Stimulated activated CD4-positive, alpha-beta T cell treated with anti-CD3 and anti-CD28 coated beads, Interleukin-15, amount 100 ng/mL, for 48 hours (primary cell): ENCODE measurements at places on chromosomes 16 and 17.

DNA sequence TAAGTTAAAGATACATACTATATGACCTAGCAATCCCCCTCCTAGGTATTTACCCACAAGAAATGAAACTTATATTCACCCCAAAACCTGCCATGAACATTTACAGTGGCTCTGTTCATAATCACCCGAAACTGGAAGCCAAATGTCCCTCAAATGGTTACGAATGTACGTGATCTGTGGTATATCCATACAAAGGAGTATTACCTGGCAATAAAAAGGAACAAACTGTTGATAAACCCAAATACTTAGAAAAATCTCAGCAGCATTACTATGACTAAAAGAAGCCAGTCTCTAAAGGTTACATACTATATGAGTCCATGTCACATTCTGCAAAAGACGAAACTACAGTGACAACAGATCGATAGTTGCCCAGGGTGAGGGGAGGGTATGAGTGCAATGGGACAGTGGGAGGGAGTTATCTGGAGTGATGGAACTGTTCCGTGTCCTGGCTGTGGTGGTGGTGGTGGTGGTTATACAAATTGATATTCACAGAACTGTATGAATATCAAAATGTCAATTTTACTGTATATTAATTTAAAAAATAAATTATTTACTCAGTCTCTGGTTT, 9.4 kb downstream of the ZNF652 start:
- no peak for DNase-seq

GRCh38 chr16:20768121-20768520, 4.3 kb downstream of the ACSM3 start:
- no peak for DNase-seq

GRCh38 chr16:74608944-74609343, 2.0 kb upstream of the GLG1 start:
- peak; percentile 8 for DNase-seq

- DNase-seq: no peak
These were observed 58.5 kb downstream of the ADAMTS18 start for GRCh38 chr16:77376358-77376757.

GRCh38 chr17:79612468-79613194, 1.8 kb upstream of the RBFOX3 start:
- DNase-seq: peak; percentile 43

DNA sequence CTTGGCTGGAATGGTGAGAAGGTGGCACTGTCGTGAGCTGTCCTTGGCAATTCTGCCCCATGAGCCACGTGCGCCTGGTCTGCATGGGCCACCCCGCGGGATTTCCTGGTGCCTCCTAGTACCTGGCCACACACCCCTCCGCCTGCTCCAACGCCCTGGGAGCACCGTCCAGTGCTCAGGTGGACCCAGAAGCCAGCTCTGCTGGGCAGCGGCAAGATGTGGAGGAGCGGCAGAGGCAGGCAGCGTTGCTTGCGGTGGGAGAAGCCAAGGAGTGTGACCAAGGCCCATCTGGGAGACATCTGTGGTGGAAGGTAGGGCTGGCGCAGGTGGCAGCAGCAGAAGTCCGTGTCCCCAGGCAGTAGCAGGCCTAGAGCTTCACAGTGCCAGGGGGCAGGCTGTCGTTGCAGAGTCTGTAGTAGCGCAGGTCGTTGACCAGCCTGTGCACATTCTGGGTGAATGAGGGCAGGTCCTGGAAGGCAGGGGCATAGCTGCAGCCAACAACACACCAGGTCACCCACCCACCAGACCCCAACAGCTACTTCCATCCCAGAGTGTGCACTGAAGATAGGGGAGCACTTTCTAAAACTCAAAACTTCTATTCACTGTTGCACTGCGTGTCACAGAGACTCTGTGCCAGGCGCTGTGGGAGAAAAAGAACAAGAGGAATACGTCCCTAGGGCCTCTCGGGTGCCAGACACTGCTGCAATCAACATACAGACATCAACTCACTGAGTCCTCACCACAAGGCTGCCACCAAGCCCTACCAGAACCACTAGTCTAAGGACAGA, 34.9 kb upstream of the GSG1L start:
- no peak for DNase-seq

DNA sequence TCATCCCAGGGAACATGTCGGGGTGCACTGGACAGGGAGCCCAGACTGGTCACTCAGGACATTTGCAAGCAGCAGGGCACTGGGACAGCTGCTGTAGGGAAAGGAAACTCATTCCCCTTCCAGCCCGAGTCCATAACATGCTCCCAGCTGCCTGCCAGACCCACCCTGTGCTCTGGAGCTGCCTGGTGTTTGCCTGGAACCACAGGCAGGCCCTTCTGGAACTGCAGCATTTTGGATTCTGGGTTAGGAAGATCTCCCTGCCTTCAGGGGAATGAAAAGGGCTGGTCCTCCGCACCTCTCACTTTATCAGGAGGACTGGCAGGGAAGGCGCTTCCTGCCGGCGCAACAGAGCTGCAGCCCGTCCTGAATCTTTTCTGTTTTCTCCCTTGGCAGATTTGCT, 41.2 kb downstream of the MEAK7 start:
- no peak for DNase-seq

GRCh38 chr17:30292286-30292858, 628 bp upstream of the BLMH start:
- DNase-seq: no peak

GRCh38 chr17:8345052-8345690, 5.5 kb downstream of the ODF4 start:
- DNase-seq: no peak

DNA sequence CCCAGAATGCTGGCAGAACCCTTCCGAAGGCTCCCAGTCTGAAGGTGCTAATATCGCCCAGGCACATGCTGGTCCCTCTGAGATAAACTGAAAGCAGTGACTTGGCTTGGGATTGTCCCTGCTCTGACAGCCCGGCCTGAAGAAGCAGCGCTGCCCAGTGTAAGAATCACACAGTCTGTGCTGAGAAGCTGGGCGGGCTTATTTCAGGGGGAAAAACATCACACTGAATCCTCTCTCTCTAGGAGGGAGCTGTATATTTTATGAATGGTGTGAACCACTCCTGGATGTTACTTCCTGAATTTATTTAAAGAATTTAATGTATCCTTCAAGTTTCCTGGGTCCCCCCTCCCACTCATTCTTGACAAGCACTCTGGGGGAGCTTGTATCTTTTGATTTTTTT, 36.3 kb downstream of the GAS7 start:
- DNase-seq: no peak

DNA sequence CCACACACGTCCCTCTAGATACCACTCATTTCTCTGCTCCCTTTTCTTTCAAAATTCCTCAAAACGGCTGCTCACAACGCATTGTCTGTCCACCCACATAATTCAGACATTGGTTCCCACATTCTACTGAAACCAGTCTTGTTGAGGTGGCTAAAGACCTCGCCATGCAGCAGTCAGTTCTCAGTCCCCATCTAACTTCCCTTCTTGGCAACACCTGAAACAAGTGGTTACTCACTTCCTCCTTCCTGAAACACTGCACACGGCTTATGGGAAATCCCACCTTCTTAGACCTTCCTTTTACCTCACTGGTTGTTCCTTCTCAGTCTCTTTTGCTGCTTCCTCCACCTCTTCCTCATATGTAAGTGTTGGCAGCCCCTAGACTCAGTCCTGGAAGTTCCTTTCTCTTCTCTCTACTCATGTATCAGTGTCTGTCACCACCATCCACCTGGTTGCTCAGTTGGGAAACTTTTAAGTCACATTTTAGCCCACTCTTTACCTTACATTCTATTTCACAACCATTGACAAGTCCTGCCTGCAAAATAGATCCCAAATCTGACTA, 277.1 kb downstream of the CEP112 start:
- peak; percentile 14 for DNase-seq

DNA sequence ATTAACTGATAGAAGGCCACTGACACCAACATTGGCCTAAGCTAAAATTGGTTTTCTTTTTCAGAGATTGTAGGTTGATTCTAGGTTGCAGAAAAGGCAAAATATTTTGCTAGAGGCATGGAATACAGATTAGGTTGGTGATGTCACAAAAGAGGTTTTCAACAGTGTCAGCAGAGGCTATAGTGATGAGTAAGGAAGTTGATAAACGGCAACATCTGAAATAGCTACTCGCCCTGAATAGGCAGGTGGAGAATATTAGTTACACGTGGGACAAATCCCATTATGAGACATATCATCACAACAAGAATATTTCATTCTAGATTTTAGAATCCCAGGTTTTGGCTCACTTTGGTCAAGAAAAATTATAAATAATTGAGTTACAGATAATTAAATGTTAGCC, 1.5 kb upstream of the TOM1L1 start:
- no peak for DNase-seq
